ENCODE measurements at places on chromosomes 6 and 20. TPM values are rescaled to one million over a fixed set of nuclear protein-coding genes. Genes with fewer than 3 reads are reported as not detected.
A peak's percentile ranks its signal among the peaks of the same experiment; 100 is the strongest.

- H3K27ac ChIP-seq: no peak overlapping the region
- H3K4me3 ChIP-seq: no peak overlapping the region
- DNase-seq: no peak
Measured at GRCh38 chr6:130547723-130548122, 181.9 kb downstream of the TMEM200A start.

DNA sequence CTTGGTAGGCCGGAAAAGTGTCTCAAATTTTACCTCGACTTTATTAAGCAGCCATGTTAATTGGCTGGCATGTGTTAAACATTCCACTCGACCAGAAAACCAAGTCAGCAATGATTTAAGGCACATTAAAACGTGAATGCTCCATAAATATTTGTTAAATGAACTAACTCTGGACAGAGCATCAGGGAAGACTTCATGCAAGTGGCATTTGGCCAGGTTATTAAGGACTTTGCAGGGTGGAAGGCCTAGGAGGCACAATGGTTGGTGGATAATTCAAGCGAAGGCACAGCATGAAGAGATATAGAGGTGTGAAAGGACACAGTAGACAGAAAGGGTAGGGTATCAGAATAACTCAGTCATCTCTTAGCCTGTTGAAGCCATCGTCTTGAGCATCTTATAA is 23.0 kb downstream of the ELOVL5 start:
- H3K36me3 ChIP-seq: peaks cover 8% of the 10 kb centered on the region
- H3K27ac ChIP-seq: peak overlapping the region; percentile 17
- no peak overlapping the region for H3K4me3 ChIP-seq
- DNase-seq: no peak

- no peaks in the 10 kb centered on the region for H3K27me3 ChIP-seq
- no peak for DNase-seq
- no peak overlapping the region for H3K27ac ChIP-seq
- no peaks in the 10 kb centered on the region for H3K4me1 ChIP-seq
Measured at GRCh38 chr6:62740596-62740995, 454.6 kb upstream of the KHDRBS2 start.

DNA sequence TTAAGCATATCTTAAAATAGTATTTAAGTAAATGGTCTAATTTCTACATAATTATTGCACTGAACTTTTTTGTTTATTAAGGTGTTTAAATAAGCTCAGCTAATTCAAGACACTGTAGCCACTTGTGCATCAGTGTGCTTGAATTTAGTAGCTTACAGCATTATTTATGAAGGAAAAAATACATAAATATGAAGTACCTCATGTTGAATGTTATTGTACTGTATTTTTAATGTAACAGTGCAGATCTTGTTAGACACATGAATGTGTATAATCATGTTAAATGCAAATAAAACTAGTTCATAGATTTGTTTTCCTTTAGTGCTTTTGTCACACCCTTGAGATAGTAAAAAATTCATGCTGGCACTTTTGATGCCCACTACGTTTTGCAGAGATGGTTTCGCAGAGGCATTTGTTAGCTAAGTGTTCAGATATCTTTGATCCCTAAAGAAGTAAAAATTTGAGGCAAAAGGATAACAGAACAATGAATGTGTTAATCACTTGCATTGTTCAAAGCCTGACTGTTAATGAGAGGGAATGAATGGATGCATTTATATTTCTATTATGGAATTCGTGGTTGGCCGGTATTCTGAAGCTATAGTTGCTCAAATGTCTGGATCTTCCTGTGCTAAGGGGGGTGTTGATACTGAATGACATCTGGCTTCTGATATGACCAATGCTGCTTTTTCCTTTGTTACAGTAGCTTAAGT is 8.8 kb downstream of the BTBD3 start:
- no peak overlapping the region for H3K27ac ChIP-seq
- no peaks in the 10 kb centered on the region for H3K36me3 ChIP-seq
- H3K27me3 ChIP-seq: no peaks in the 10 kb centered on the region
- H3K4me3 ChIP-seq: no peak overlapping the region
- no peak for DNase-seq

GRCh38 chr6:42059743-42060142 is 9.4 kb downstream of the TAF8 start:
- DNase-seq: no peak
- H3K27ac ChIP-seq: no peak overlapping the region
- peaks cover 55% of the 10 kb centered on the region for H3K36me3 ChIP-seq
- peaks cover 3% of the 10 kb centered on the region for H3K4me1 ChIP-seq
- no peak overlapping the region for H3K4me3 ChIP-seq

- H3K36me3 ChIP-seq: no peaks in the 10 kb centered on the region
- no peak for DNase-seq
- H3K27me3 ChIP-seq: no peaks in the 10 kb centered on the region
- no peak overlapping the region for H3K4me3 ChIP-seq
- no peak overlapping the region for H3K27ac ChIP-seq
- no peaks in the 10 kb centered on the region for H3K4me1 ChIP-seq
Measured at GRCh38 chr6:128642132-128642531, 121.7 kb upstream of the PTPRK start.

DNA sequence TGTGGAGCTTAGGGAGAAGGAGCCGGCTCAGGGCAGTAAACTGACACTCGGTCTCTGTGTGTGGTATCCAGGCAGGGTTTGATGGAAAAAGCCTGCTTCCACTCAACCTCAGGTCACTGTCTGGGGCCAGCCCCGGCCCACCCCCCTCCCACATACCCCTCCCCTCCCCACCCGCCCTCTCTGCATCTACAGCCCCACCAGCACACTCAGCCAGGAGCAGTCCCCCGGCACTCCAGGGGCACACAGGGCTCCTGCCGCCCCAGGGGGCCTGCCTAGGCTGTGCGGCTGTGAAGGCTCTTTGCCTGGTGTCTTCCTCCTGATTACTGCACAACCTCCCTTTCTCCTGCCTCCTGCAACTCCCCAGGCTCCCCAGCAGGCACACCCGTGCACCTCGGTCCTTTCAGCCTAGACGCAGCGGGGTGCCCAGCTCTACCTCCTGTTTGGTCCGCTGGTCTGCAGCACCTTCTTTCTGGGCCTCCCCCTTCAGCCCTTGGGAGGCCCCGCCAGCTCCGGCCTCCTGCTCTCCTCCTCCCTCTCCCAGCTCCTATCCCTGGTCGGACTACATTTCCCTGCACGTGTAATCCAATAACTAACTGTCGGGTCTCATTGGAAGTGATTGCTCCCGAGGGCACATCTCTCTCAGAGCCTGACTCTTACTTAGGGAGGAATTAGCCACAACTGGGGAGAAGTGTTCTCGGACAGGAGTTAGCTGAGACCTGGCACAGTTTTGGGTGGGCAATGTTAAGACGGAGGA is 1.3 kb upstream of the FOXF2 start:
- peaks cover 15% of the 10 kb centered on the region for H3K4me1 ChIP-seq
- DNase-seq: no peak
- peaks cover 70% of the 10 kb centered on the region for H3K27me3 ChIP-seq
- no peaks in the 10 kb centered on the region for H3K36me3 ChIP-seq

- peaks cover 5% of the 10 kb centered on the region for H3K36me3 ChIP-seq
- H3K4me3 ChIP-seq: no peak overlapping the region
- DNase-seq: no peak
- no peak overlapping the region for H3K27ac ChIP-seq
- peaks cover 13% of the 10 kb centered on the region for H3K4me1 ChIP-seq
- H3K27me3 ChIP-seq: peaks cover 44% of the 10 kb centered on the region
Measured at GRCh38 chr6:27608916-27609883, 136.3 kb upstream of the ZNF184 start.

GRCh38 chr20:53840532-53840931 is 229.9 kb downstream of the BCAS1 start:
- peaks cover 72% of the 10 kb centered on the region for H3K4me1 ChIP-seq
- peak overlapping the region; percentile 92 for H3K27ac ChIP-seq
- H3K4me3 ChIP-seq: no peak overlapping the region
- no peak for DNase-seq
- H3K27me3 ChIP-seq: no peaks in the 10 kb centered on the region

- H3K4me3 ChIP-seq: no peak overlapping the region
- no peaks in the 10 kb centered on the region for H3K4me1 ChIP-seq
- no peak overlapping the region for H3K27ac ChIP-seq
- H3K36me3 ChIP-seq: no peaks in the 10 kb centered on the region
- DNase-seq: no peak
- H3K27me3 ChIP-seq: no peaks in the 10 kb centered on the region
Measured at GRCh38 chr6:39829331-39829730, 37.2 kb downstream of the DAAM2 start.

DNA sequence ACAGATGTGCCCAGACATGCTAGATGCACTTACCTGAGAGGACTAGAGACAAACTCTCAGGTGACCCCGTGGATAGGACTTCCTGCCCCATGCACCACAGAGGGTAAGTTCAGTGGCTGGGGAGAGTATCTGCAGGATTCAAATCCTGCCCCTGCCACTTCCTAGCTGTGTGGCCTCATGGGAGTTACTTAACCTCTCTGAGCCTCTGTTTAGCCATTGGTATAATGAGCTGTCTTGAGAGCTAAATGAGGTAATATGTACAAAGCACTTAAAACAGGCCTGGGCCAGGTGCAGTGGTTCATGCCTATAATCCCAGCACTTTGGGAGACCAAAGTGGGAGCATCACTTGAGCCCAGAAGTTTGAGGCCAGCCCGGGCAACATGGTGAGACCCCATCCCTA is 59.3 kb downstream of the GRM4 start:
- H3K27me3 ChIP-seq: no peaks in the 10 kb centered on the region
- H3K4me3 ChIP-seq: no peak overlapping the region
- H3K4me1 ChIP-seq: no peaks in the 10 kb centered on the region
- DNase-seq: no peak

- H3K36me3 ChIP-seq: peaks cover 1% of the 10 kb centered on the region
- H3K27ac ChIP-seq: peak overlapping the region; percentile 95
- peak overlapping the region; percentile 60 for H3K4me3 ChIP-seq
- H3K4me1 ChIP-seq: peaks cover 61% of the 10 kb centered on the region
Measured at GRCh38 chr6:90413867-90414266, 117.2 kb upstream of the BACH2 start.

DNA sequence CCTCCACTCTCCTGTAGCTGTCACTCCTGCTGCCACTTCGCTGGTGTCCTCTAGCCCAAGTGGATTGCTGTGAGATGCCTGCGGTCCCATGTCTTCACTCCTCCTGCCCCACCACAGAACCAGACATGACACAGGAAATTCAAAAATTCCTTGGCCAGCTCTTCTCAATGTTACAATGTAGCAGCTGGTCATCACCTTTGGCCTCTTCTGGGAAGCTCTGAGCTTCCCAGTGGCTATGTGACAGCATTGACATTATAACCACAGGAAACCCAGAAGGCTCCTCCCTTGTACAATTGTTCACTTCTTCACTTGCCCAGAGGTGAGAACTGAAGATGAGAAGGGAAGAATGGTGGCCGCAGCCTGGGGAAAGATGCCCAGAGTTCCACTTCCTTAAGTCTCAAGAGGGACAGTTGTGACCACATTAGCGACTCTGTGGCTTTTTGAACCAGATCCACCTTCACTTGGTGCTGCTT is 76.1 kb upstream of the NAA20 start:
- DNase-seq: no peak
- H3K4me3 ChIP-seq: no peak overlapping the region
- no peak overlapping the region for H3K27ac ChIP-seq
- H3K27me3 ChIP-seq: peaks cover 30% of the 10 kb centered on the region

- no peaks in the 10 kb centered on the region for H3K27me3 ChIP-seq
- H3K4me1 ChIP-seq: peaks cover 25% of the 10 kb centered on the region
- DNase-seq: no peak
- H3K36me3 ChIP-seq: peaks cover 55% of the 10 kb centered on the region
Measured at GRCh38 chr20:56483970-56484369, 15.5 kb downstream of the RTF2 start.

DNA sequence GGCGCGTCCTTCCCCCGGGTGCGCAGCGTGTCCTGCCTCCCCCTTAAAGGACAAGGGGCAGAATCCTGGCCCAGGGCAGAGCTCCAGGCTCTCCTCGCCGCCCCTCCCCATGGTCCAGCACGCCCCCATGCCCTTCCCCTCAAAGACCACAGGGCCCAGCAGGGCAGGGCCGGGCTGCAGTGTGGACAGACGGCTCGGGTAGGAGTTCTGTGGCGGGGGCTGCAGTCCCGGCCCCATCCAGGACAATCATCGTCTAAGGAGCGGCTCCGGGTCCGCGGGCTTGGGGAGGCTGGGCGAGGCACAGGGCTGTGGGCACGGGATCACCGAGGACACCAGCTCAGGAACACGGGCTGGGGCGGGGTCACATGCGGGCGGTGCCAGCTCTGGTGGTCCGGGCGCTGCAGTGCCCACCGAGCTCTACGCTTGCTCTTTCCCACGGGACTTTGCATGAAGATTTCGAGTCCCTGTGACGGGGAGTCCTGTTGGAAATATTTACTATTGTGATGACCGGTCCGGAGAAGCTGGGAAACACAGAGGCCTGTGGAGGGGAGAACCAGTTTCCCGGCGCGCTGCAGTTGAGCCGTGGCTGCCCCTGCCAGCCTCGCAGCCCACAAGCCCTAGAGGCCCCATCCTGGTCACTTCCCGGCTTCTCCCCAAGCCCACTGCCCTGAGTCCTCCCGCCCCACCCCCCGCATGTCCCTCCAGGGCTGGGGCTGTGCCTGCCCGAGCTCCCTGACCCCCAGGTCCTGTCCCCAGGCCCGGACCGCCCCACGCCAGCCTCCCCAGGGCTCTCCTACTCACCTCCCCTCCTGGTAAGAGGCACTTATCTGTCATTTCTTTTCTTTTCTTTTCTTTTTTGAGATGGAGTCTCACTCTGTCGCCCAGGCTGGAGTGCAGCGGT is 20.6 kb downstream of the SLC17A9 start:
- DNase-seq: no peak
- H3K27me3 ChIP-seq: peaks cover 39% of the 10 kb centered on the region
- peaks cover 25% of the 10 kb centered on the region for H3K4me1 ChIP-seq
- H3K4me3 ChIP-seq: no peak overlapping the region
- H3K27ac ChIP-seq: no peak overlapping the region
- H3K36me3 ChIP-seq: no peaks in the 10 kb centered on the region

ESF1 gene
- total RNA-seq: 20.4 TPM

ADGB gene
- not detected for total RNA-seq

CEBPB gene
- total RNA-seq: 27.2 TPM
